ENCODE measurements at places on chromosomes 6 and 20.

GRCh38 chr20:19969507-19970255 lies 47.5 kb upstream of the NAA20 start:
- DNase-seq: no peak

- DNase-seq: no peak
Observed at GRCh38 chr20:24628985-24629384, 159.6 kb downstream of the SYNDIG1 start.

- no peak for DNase-seq
Observed at GRCh38 chr6:114376611-114377175, 33.9 kb upstream of the HS3ST5 start.

DNA sequence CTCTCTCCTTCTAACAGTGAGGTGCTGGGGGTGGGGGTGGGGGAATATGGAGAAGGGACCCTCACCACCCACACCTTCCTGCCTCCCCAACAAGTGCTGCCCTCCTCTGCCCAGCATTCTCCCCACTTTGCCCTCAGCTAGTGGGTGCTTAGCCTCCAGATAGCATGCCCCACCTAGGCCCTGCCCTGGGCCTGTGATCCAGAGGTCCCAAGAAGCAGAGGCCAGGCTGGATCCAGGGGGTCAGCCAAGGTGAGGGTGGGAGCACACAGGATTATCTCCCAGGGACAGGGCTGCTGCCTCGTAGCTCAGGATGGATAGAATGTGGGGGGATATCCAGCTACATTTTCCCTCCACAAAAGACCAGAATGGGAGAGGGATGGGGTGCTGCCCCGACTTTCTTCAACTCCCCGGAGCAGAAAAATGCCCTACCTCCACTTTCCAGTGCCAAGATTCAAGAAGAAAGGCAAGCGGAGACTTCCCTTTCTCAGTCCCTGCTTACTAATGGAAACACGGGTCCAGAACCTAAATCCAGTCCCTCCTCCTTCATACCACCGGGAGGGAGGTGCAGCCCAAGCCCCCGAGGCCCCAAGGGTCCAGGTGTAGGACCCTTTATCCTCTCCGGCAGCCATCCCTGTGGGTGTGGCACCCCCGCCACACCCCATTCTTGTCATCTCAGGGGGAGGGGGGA lies 987 bp downstream of the ADISSP start:
- no peak for DNase-seq

- no peak for DNase-seq
Observed at GRCh38 chr20:8997701-8998117, 71.2 kb upstream of the PLCB4 start.

- no peak for DNase-seq
Observed at GRCh38 chr20:63163171-63163570, 52.8 kb downstream of the YTHDF1 start.

GRCh38 chr20:50221501-50222308 lies 31.1 kb downstream of the CEBPB start:
- no peak for DNase-seq

DNA sequence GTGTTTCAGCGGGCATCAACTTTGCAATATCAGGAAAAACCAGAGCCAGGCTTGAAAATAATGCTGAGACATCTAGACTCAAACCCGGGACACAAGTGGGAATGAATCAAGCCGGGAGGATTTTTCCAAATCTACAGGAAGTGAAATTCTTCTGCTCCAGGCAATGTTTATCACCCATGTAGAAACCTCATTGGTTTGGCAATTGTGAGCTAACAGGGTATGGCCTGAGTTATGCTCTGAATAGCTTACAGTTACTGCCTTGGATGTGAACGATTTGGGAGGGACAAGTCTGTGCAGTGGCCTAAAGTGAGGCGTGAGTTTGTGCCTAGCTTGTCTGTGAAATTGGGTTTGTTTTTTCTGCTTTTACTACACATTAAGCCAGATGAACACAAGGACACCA lies 87.4 kb downstream of the PCSK2 start:
- no peak for DNase-seq

DNA sequence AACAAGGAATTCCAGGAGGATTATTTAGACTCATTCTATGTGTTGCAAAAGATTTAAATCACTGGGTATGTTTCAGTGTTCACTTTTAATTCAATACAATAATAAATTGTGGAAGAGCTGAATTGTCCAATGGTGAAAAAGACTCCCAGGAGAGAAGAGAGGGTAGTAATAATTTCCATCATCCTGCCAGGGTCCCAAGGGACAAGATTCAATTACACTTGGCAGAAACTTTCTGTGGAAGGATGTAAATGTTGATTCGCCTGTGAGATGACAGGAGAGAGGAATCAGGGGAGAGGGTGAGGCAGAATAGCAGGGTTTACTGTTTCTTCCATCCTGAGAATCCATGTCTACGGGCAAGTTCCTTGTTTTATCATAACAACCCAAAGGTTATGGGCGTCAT lies 342.7 kb downstream of the ESR1 start:
- no peak for DNase-seq

GRCh38 chr6:108884211-108885059 lies 36.2 kb downstream of the ARMC2 start:
- no peak for DNase-seq

DNA sequence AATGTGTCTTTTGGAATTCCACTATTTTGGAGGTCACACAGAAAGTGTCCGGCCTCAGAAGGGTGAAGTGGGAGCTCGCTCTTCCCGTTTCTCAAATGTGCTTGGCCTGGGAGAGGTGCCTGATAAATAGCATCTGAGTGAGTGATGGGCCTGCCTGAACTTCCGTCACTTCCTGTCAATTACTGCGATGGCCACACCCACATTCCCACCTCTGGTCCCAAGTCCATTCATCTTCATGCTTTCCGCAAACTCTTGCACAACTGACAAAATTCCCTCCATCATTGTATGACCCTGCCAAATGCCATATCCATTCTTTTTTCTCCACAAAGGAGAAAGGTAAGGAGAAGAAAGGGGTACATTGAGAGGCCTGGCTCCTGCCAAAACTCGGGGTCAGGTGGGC lies 169.0 kb downstream of the QKI start:
- DNase-seq: no peak

DNA sequence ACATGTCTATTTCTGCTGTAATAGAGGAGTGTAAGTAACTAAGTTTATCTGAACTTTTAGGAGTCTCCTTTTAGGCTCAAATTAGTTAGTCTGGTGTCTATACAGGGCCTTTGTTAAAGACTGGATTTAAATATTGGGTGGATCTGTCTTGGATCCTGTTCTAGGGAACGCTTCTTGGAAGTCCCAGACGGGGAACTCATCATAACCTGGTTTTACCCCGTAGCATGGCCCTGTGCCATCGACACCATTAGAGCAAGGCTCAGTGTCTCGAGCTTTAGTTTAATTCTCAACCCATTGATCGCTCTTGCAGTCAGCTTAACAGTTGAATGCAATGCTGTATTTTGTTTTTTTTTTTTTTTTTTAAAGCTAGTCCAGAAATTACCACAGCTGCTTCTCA lies 89.9 kb downstream of the CARMIL1 start:
- DNase-seq: no peak

DNA sequence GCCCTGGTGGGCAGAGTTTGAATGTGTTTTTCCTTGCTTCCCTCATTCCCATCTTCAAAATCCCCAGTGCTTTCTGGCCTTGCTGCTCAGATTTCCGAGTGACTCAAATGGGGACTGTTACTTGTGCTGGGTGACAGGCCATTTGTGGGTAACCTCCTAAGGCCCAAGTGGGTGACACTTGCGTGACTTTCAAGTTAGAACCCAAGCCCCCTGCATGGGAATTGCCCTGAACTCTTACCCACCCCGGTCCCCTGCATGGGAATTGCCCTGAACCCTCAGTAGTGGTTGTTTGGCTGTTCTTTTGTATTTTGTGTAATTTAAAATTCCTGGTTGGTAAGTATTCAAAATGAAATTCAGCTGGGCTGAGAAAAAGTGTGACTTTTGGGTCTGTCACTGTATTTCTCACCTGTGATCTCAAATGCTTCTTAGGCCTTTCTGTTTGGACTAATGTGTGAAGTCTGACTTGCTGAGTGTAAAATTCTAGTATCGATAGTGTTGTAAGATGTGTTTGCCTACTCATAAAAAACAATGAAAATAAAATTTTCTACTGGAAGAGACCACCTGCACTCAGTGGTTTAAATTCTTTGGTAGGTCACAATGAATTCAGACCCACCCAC lies 12.4 kb upstream of the RBM38 start:
- DNase-seq: no peak
